ENCODE measurements at places on chromosomes 1 and 21.
A peak's percentile ranks its signal among the peaks of the same experiment; 100 is the strongest.

DNA sequence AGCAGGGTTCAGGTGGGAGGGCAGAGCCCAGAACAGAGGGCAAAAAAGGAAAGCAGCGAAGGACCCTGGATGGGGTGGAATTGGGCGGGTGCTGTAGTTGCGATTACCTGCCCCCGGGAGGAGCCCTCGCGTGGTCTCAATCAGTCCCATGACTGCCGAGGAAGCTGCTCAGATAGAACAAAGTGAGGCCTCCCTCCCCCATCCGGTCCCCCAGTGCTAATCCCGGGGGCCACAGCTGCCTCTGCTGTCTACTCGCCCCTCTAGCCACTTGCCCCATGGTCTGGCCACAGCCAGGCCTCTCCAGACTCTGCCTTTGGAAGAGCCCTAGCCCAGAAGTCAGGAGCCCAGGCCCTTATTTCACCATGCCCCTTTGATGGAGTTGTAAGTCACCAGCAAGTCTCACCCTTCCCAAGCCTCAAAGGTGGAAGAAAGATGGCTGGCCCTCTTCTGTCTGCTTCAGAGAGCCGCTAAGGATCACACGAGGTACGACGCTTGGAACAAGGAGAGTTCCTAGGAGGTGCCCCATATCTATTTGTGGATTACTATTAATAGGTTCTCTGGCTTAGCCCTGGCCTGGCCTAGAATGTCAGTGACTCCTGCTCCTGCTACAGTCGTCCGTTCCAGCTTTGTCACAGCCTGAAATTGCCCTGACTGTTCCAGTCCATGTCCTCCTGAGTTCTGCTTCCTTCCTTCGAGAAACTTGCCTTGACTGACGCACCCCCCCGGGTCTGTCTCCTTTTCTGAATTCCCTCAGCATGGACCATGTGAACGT lies 16.4 kb downstream of the ECHDC2 start:
- DNase-seq = no peak

GRCh38 chr1:215842905-215843304 lies 275.8 kb downstream of the KCTD3 start:
- no peak for DNase-seq

DNA sequence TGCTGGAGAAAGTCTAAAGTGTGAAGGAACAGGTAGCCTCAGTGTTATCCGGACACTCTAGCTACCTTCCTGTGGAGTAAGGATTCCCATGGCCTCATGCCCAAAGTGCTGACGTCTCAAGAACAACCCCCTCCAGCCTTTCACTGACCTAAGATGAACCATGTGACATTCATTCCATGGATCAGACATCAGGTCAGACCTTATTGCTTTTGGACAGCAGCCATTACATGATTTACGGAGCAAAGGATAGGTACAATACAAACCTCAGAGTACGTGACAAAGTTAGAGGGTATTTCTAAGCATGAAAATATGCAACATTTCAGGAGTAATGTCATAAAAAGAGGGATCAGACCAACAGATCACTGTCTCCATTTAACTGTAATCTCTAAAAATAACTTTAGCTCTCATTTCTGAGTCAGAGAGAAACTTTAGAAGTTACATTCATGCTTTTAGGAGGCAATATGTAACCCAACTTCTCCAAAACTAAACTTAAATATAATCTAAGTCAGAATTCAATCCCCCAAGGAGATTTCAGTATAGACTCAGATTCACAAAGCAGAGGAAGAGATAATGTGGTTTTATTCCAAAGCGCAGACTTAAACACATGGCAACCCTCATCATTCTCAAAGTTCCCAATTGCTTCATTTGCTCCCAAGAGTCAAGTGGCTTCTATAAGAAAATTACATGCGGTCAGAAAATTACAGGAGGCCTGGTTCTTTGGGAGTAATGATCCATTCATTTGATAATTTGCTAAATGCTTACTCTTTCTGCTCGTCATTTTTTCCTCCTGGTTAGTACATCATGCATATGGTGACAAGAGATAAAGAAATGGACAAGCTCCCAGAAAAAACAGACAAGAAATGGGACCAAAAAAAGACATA lies 280.4 kb downstream of the SETD4 start:
- DNase-seq = peak; percentile 22

DNA sequence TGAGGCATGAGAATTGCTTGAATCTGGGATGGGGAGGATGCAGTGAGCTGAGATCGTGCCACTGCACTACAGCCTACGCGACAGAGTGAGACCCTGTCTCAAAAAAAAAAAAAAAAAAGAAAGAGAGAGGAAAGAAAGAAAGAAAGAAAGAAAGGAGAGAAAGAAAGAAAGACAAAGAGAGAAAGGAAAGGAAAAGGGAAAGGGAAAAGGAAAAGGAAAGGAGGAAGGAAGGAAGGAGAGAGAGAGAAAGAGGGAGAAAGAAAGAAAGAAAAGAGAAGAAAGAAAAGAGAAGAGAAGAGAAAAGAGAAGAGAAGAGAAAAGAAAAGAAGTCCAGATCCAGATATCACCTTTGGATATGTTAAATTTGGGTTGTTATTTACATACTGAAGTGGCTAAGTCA lies 106.0 kb downstream of the DPYD start:
- no peak for DNase-seq

DNA sequence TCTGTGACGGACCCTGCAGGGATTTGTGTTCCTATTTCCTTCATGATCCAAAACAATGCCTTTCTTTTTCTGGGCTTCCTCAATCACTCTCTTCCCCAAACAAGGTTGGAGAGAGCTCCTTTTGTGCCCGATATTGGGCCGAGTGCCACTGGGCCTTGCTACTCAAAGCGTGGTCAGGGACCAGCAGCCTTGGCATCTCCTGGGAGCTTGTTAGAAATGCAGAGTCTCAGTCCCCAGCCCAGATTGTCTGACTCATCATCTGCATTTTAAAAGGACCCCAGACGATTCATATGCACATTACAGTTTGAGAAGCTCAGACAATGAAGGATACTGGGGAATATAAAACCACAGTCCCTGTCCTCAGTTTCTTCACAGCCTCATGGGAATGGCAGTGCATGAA lies 19.9 kb downstream of the ADORA1 start:
- no peak for DNase-seq

- peak; percentile 3 for DNase-seq
Observed at GRCh38 chr1:217660353-217661062, 29.4 kb downstream of the SPATA17 start.

DNA sequence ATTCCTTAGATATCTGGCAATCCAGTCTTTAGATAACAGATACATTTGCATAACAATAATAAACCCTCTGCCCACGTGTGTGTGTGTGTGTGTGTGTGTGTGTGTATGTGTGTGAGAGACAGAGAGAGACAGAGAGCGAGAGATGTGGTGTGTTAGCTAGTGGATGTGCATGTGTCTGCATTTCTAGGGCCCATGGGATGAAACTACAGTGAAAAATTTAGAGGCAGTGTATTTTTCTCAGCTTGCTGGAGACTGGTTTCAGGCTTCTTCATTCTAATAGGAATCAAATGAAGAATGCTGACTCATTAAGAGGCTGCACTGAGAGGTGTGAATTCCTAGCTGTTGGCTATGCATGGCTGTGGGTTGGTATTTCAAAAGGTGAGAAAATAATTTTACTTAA lies 303.2 kb downstream of the LMX1A start:
- no peak for DNase-seq

DNA sequence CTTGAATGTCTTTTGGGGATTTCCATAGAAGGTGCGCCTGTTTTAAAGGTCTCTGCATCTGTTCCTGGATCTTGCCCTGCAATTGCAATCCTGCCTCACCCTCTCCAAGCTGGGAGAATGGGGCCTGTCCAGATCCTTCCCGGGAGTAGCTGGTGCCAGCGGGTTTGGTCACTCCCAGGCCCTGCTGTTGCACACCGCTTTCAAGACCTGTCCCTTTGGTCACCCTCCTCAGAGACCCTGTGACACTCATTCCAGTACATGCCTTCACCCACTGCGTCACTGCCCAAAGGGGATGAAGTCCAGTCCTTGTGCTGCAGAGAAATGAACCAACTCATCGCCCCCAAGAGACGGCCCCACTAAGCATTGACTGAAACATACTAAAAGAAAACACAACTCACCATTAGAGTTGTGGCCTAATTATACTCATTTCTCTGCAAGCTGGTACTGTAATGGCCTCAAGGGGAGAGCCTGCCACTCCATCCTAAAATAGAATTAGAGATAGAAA lies 1.9 kb upstream of the IRF2BP2 start:
- no peak for DNase-seq

GRCh38 chr1:88060112-88060673 lies 623.9 kb upstream of the PKN2 start:
- DNase-seq = no peak

DNA sequence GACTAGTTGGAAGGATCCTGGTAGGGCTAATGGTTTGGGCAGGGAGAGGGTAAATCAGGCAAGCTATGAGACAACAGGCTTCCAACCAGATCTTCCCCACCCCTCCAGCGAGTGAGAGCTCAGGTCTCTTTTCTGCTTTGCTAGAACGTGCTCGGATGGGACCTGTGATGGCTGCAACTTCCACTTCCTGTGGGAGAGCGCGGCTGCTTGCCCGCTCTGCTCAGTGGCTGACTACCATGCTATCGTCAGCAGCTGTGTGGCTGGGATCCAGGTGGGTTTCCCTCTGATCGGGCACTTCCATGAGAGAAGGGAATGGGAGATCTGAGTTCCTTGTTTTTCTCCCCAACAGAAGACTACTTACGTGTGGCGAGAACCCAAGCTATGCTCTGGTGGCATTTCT lies 14.0 kb upstream of the SARS1 start:
- no peak for DNase-seq

DNA sequence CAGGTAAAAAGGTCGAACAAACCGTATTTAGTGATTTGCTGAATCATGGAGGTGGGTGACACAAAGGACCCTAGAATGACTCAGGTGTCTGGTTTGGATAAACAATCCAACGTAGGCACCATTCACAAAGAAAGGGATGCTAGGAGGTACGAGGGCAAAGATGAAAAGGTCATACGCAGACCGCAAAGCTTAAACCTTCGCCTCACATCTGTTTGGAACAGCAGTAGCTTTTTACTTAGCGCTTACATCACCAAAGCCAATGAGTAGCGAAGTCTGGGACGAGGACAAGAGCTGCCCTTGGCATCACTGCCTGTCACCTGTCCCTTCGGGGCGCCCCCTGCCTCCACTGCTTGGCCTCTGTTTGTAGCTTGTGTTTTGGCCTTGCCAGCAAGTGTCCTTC lies 350.2 kb downstream of the SMYD3 start:
- no peak for DNase-seq

GRCh38 chr1:201717286-201717685 lies 111.7 kb upstream of the IPO9 start:
- no peak for DNase-seq

GRCh38 chr1:243396876-243397275 lies 141.0 kb downstream of the SDCCAG8 start:
- DNase-seq = no peak

- no peak for DNase-seq
Observed at GRCh38 chr1:50735443-50735842, 224.6 kb downstream of the FAF1 start.

GRCh38 chr1:22741118-22741517 lies 30.5 kb downstream of the EPHB2 start:
- no peak for DNase-seq

DNA sequence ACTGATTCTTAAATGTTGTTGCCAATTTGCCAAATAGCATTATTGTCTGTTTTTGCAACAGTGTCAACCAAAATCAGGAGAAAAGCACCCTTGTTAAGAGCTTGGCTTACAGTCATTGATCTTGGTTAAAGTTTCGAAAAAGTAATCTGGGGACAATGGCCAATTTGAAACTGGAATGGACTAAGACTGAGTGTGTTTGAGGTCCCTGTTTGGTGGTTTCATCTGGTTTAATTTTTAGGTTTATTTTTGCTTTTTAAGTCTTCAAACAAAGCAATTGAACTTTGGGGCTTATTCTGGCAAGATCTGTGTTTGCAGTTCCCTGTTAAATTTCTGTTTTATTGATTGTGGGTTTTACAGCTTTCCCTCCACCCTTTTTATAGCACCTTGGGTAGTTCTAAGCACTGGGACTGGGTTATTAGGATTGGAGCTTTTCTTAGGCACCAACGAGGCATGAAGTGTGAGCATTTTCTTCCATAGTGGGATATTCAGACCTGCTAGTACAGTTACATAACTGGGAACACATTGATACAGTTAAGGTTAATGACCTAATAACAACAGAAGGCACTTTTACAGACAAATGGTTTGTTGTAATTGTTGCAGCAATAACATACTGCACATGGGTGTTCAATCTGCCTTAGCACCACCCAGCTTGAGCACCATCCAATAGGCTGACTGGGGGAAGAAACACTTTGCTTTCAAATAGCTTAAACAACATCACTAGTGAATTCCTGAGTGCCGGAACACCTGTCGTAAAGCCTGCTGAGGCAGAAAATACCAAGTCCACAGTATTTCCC lies 40.6 kb upstream of the MAP10 start:
- DNase-seq = peak; percentile 45

GRCh38 chr1:156884560-156885184 lies 8.8 kb upstream of the PEAR1 start:
- no peak for DNase-seq

DNA sequence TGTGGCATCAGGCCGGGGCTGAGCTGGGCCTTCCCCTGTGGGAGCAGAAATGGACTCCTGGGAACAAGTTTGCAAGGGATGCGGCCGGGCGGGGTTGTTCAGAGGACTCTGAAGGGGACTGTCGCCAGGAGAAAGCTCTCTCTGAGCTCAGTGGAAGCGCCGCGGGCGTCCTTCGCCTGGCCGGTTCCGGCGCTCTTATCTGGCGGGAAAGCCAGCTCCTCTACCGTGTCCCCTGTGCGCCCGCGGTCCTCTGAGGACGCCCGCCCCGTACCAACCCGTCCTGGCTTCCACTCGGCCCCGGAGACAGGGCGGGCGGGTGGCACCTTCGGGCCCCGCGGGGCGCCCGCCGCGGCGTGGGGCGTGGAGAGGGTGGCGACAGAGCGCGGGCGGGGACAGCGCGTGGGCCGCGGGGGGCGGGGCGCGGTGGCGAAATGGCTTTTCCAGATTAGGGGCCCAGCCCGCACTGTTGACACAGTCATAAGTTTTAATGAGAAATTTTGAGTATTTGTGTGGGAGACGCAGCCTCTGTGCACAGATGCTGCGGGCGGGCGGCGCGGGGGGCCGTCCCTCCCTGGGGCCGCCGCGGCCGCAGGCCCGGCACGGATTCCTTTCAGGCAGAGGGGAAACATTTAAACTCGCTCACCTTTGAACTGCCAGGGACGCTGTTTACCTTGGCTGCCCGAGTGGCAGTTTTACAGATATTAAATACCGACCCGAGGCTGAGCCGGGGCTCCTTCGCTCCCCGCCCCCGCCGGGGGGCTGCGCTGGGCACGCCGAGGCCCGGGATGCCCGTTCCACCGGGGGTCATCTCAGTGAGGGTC lies 70.2 kb downstream of the FOXD2 start:
- DNase-seq = peak; percentile 56

GRCh38 chr1:226529891-226530290 lies 18.7 kb upstream of the STUM start:
- DNase-seq = no peak

DNA sequence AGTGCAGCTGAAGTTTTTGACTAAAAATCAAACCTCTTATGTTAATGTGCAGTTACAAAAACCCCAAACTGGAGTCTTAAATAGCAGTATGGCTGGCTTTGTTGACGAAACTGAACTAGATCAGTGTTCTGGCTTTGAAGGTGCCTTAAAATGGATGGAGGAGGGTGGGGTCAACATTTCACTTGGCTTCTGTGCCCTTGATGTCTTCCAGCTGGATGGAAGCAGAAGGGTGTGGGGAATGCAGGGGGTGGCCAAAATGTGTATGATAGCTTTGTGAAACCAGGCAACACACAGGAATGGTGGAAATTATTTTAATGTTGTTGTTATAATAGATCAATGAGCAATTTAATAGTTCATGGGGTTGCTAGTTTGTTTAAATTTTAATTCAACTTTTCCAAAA lies 96.8 kb upstream of the C1orf105 start:
- no peak for DNase-seq

- no peak for DNase-seq
Observed at GRCh38 chr21:31915566-31915965, 42.7 kb downstream of the HUNK start.

- no peak for DNase-seq
Observed at GRCh38 chr1:180153032-180153431, 1.6 kb upstream of the QSOX1 start.

All from large intestine (tissue), 12 donors.